Stimulated activated naive B cell treated with anti-CD40 and anti-IgM and Interleukin-4, amounts not matched to agents 10 μg/mL and 1 μg/mL and 100 μg/mL, for 72 hours (primary cell): ENCODE measurements at places on chromosomes 3 and 15.
A peak's percentile ranks its signal among the peaks of the same experiment; 100 is the strongest.

GRCh38 chr3:58560771-58561311 lies 16.4 kb downstream of the FAM107A start:
- DNase-seq: no peak
- H3K27ac ChIP-seq: no peak overlapping the region
- no peaks in the 10 kb centered on the region for H3K27me3 ChIP-seq

DNA sequence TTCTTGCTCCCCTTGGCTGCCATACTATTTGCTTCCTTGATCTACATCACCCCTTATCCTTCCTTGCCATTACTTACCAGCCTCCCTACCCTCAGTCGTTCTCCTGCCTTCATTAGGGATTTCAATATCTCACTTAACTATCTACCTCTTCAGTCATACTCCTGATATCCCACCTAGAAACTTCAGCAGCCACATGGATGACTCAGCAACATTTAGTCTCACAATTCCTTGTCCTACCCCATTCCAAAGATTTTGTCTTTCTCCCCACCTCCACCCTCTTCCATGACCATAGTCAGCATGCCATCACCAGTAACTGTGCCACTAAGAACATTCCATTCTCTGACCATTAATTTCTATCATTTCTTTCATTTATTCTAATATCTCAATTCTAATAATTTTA lies 18.4 kb downstream of the UPK1B start:
- no peaks in the 10 kb centered on the region for H3K27me3 ChIP-seq
- no peak overlapping the region for H3K27ac ChIP-seq
- H3K4me1 ChIP-seq: no peaks in the 10 kb centered on the region
- no peak for DNase-seq
- H3K4me3 ChIP-seq: no peak overlapping the region

DNA sequence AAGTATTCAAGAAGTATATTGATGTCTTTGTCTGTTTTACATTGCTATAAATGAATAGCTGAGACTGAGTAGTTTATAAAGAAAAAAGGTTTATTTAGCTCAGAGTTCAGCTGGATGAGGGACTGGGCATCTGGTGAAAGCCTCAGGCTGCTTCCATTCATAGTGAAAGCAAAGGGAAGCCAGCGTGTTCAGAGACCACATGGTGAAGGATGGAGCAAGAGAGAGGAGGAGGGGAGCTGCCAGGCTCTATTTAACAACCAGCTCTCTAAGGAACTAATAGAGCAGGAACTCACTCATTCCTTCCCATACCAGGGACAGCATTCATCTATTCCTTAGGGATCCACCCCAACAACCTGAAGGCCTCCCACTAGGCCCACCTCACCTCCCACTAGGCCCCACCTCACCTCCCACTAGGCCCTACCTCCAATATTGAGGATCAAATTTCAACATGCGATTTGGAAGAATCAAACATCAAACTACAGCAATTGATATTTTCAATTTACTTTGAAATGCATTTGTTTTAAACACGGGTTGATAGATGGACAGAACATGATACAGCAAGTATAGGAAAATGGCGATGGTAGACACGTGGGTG lies 167.5 kb upstream of the HES1 start:
- H3K27ac ChIP-seq: no peak overlapping the region
- no peak overlapping the region for H3K4me3 ChIP-seq
- no peak for DNase-seq
- H3K4me1 ChIP-seq: peaks cover 39% of the 10 kb centered on the region

- no peak overlapping the region for H3K27ac ChIP-seq
- no peak overlapping the region for H3K4me3 ChIP-seq
- H3K36me3 ChIP-seq: no peaks in the 10 kb centered on the region
- no peak for DNase-seq
Observed at GRCh38 chr3:133256787-133257483, 142.9 kb upstream of the BFSP2 start.

DNA sequence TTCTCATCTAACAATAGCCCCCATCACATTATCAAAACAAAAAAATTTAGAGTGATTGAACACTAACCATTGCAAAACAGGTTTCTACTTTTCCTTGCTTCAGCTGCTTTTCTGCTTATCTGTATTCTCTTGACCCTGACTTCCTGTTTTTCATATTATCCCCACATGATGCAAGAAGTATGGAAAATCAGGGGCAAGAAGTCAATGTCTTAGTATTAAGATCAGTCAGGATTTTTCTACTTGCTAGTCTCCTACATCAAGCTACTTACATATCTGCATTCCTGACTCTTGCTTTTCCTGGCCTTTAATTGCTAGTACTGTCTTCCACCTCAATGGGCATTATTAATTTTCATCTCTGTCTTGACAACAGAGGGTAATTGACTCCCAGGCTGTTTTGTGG lies 300.2 kb downstream of the OTOL1 start:
- no peaks in the 10 kb centered on the region for H3K27me3 ChIP-seq
- no peaks in the 10 kb centered on the region for H3K36me3 ChIP-seq
- no peak overlapping the region for H3K27ac ChIP-seq
- H3K4me3 ChIP-seq: no peak overlapping the region
- no peak for DNase-seq

- no peak overlapping the region for H3K4me3 ChIP-seq
- no peaks in the 10 kb centered on the region for H3K36me3 ChIP-seq
- H3K27me3 ChIP-seq: no peaks in the 10 kb centered on the region
- DNase-seq: no peak
- no peak overlapping the region for H3K27ac ChIP-seq
Observed at GRCh38 chr3:154971341-154971740, 108.8 kb upstream of the MME start.

DNA sequence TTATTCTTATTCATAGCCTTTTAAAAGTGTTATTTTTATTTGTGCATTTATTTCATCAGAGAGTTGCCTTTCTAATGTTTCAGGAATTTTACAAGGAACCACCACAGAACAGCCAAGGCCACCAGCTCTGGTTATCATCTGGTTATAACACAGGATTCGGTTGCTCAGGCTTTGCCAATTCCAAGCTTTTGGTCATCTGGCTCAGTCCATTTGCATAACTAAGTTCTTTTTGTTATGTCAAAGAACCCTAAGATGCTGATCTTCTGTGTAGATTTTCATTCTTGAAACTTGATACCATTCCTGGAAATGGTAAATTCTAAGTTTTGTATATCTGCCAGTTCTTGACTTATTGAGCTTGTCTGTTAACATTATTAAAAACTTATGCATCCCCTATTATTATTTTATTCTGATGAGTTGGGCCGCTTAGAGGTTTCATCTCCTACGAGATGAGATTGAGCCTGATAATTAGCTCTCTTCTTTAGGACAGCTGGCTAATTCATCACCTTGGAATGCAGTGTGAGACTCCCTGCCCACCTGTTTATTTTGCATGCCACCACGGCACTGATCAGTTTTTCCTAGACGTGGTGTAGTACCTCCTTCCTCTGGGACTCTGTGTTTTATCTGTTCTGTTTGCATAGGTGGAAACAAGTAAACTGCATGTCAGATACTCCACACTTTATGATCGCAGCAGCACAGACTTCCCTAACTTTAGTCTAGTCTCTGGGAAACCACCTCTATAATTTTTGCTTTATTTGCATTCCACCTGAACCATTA lies 264.8 kb downstream of the SLCO3A1 start:
- H3K4me1 ChIP-seq: no peaks in the 10 kb centered on the region
- H3K36me3 ChIP-seq: peaks cover 3% of the 10 kb centered on the region
- H3K27me3 ChIP-seq: no peaks in the 10 kb centered on the region
- H3K27ac ChIP-seq: no peak overlapping the region

GRCh38 chr3:101735833-101736232 lies 11.4 kb downstream of the CEP97 start:
- H3K27ac ChIP-seq: no peak overlapping the region
- no peaks in the 10 kb centered on the region for H3K4me1 ChIP-seq
- H3K27me3 ChIP-seq: no peaks in the 10 kb centered on the region
- no peak overlapping the region for H3K4me3 ChIP-seq
- peaks cover 52% of the 10 kb centered on the region for H3K36me3 ChIP-seq

DNA sequence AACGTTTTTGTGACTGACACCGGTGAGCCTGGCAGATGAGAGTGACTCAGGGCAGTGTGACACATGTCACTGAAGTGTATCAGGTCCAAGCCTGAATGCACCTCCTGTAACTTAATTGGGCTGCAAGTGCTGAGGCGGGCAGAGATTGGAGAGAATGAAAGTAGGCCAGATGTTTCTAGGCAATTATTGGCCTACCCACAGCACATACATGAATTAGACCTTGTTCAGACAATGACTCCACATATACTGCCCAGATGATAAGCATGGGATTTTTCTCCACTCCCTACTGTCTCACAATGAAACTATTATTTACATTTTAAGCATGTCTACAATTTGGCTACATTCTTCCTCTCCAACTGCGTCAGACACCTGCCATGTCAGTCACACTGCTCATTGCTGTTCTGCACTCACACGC lies 187.3 kb upstream of the ZNF385D start:
- no peak overlapping the region for H3K27ac ChIP-seq
- H3K4me3 ChIP-seq: no peak overlapping the region
- no peaks in the 10 kb centered on the region for H3K36me3 ChIP-seq
- H3K27me3 ChIP-seq: no peaks in the 10 kb centered on the region

DNA sequence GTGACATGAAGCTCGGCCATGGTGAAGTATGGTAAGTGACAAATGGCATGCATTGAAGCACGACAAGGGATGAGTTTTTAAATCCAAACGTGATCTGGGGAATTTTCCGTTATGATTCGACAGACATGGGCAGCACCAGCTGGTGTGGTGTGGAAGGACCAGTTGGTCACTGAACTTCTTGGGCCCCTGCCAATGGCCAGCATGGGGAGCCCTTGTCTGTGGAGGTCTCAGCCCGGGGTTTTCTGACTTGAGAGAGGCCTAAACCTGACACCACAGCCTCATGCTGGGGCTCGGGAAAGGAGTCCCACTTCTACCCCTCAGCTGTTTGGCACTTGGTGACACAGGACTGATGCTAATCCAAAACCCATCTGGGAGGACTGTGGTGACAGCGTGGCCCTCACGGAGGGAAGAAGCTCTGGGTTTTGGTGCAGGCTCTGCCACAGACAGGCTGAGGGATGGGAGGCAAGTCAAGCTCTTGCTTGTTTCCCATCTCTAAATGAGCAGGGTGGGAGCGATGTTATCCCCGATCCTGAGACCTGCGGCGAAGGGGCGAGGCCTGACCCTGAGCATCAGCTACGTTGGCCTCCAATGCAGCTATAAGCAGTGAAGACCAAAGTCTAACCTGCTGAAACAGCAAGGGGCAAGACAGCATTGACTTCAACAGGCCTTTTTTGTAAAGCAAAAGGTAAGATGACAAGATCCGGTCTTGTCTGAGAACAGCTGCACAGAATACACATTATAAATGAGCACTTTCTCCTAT lies 69.5 kb downstream of the ATP1B3 start:
- peaks cover 5% of the 10 kb centered on the region for H3K36me3 ChIP-seq
- no peak for DNase-seq
- peaks cover 2% of the 10 kb centered on the region for H3K4me1 ChIP-seq
- H3K27me3 ChIP-seq: no peaks in the 10 kb centered on the region
- H3K4me3 ChIP-seq: no peak overlapping the region

DNA sequence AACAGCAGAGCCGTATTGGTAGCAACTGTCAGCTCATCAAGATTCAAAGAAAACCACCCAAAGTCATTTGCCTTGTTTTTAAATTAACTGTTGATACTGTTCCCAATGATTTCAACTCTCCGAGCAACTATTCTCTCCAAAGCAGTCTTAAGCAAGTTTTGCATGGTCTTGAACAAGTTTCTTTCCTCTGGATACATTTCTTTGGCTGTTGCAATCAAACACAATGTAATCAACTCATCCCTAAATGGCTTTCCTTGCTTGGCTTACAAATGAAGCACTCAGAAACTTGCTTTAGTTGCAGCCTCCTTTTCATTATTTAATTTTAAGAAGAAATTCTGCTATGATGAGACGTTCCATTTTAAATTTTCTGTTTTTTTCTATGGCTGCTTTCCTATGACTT lies 15.5 kb upstream of the MUC13 start:
- no peaks in the 10 kb centered on the region for H3K36me3 ChIP-seq
- DNase-seq: no peak
- H3K4me3 ChIP-seq: no peak overlapping the region

DNA sequence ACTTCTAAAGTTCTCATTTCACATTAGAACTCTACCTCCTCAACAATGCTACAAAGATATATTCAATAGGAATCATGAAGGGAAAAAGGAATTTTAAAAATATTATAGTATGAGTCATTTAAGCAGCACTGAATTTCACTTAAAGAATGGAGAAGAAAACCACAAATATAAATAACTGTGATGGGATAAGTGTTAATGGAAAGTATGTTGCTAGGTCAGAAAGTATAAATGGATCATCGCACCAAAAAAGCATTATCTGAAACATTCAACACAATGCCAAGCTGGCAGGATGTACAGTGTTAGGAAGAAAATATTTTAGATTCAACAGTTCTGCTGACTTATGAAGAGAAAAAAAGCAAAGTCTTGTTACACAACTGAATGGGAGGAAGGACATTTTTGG lies 101.4 kb downstream of the TFG start:
- H3K36me3 ChIP-seq: no peaks in the 10 kb centered on the region
- H3K4me3 ChIP-seq: no peak overlapping the region
- no peaks in the 10 kb centered on the region for H3K27me3 ChIP-seq
- no peaks in the 10 kb centered on the region for H3K4me1 ChIP-seq
- DNase-seq: no peak
- H3K27ac ChIP-seq: no peak overlapping the region

DNA sequence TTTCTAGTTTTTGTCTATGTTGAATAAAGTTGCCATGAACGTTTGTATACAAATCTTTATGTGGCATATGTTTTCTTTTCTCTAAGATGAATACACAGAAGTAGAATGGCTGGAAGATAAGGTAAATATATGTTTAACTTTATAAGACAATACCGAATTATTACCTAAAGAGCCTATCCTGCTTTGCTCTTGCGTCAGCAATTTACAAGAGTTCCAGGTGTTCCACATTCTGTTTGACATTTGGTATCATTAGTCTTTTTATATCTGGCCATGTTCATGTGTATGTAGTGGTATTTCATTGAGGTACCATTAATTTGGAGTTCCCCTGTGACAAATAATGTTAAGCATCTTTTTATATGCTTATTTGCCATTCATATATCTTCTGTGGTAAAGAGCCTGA lies 74.1 kb upstream of the TRIM42 start:
- H3K27ac ChIP-seq: no peak overlapping the region
- DNase-seq: no peak
- no peak overlapping the region for H3K4me3 ChIP-seq
- H3K36me3 ChIP-seq: no peaks in the 10 kb centered on the region

DNA sequence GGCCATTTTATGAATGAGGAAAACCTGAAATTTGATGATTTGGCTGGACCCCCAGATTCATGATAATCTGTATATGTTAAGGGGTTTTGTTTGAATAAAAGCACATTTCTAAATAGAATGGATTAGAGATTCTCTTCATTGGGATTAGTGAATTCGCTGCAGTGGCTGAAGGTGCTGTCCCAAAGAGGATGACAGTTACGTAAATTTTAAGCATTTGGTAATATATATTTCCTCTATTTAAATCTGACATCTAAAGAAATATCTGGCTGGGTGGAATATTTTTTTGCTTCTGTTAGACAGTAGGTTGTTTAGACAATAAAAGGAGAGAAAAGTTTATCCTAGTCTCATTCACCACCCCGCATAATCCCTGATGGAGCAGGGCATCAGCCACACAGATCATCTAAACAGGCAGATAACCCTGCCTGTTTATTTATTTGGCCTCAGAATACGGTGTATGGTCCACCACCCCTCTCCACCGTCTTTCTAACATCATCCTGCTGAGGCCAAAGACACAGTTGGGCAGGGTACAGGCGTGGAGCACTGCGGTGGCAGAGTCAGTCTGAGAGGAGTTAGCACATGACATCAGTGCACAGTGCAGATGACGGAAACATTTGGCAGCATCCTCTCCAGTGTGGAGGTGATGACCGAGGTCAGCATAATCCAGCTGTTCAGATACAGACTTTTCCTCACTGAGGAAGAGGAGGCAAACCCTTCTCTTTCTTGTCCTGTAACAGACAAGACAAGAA lies 20.4 kb upstream of the NFKBIZ start:
- H3K4me1 ChIP-seq: peaks cover 42% of the 10 kb centered on the region
- H3K36me3 ChIP-seq: peaks cover 61% of the 10 kb centered on the region
- peak overlapping the region; percentile 99 for H3K27ac ChIP-seq
